Stimulated activated CD4-positive, alpha-beta T cell treated with anti-CD3 and anti-CD28 coated beads, Interleukin-4, amount 100 ng/mL, for 4 hours (primary cell): ENCODE measurements at places on chromosomes 5 and 9.

- no peak for DNase-seq
These were observed 173.8 kb downstream of the MAST4 start for GRCh38 chr5:66769839-66770617.

DNA sequence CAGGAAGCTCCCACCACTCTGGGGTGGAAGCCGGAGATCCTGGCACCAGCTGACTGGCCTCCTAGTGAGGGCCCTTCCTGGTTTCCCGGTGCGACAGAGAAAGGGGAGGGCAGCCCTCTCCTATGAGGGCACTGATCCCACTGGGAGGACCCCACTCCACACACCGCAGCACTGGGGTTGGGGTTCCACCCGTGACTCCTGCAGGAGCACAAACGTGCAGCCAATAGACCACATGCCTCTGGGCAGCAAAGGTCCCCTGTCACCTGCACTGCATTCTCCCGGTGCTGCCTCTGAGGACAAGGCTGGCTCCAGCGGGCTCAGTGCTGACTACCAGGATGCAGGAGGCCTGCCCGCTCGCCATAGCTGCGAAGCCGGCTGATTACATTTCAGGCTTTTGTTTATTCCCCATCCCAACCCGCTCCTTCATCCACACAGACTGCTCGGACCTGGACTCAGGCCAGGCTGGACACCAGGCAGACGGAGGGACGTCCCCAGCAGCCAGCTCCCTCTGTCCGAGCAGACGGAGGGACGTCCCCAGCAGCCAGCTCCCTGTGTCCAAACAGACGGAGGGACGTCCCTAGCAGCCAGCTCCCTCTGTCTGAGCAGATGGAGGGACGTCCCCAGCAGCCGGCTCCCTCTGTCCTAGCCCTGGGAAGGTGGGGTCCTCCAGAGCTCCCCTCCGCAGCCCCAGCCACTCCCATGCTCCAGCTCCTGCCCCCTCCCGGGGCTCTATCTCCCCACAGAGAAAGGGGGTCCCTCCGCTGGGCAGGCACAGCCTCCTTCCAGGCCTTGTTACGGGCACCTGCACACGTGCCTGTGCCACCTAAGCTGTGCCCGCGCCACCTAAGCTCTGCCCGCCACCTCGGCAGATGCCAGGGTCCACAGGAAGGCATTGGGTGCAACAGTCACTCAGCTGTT lies 8.8 kb upstream of the CEP72 start:
- DNase-seq = no peak

GRCh38 chr5:138573223-138573622 lies 2.0 kb downstream of the HSPA9 start:
- no peak for DNase-seq

- DNase-seq = no peak
These were observed 512.3 kb upstream of the MPDZ start for GRCh38 chr9:13791816-13792215.

- no peak for DNase-seq
These were observed 157.5 kb upstream of the SHB start for GRCh38 chr9:38226491-38226951.

DNA sequence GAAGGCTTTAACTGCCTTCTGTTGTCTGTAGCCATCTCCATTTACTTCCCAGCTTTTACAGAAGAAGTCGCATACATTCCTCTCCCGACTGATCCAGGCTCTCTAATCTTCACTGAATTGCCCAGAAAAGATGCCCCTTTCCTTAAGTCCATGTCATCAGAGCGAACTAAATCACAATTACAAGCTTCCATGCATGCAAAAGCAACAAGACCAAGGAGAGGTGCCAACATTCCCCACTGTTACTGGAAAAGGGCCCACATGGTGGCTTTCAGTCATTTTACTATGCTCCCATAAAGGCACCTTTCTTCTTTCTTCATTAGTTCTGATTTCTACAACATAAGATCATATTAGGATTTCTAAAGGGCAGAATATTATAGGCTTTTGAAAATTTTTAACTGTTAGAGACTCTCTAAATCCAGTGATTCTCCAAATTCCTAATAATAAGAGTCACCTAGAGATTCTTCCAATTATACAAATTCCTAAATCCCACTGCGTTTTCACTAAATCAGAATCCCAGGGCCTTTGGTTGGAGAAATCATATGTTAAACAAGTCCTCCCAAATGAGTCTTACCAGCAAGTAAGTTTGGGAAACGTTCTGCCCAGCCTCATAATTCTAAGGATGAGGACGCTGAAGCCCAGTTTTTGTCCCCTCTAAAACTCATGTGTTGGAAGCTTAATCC lies 17.0 kb upstream of the ZFR start:
- DNase-seq = no peak

DNA sequence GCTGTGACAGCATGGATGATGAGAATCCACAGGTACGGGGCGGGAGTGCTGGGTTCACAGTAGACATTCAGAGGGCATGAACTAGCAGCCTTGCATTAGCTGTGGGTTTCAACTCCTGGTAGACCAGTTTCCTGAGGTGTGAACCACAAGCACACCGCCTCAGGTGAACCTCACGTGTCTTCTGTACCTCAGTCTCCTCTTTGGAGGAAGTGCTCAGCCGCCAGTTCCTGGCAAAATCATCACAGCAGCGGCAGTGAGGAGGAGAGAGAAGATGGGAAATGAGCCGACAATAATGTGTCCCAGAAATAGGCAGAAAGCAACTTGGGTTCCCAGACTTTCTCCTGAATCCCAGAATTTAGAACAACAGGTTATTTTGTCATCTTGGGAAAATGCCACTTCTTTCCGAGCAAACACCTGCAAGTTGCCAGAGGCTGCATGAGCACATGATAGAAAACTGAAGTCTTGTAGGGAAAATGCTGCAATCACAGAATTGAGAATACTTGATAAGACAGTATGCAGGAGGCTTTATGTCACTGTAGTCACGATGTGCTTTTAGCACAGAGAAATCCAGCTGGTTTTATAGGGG lies 258.5 kb downstream of the AOPEP start:
- no peak for DNase-seq

DNA sequence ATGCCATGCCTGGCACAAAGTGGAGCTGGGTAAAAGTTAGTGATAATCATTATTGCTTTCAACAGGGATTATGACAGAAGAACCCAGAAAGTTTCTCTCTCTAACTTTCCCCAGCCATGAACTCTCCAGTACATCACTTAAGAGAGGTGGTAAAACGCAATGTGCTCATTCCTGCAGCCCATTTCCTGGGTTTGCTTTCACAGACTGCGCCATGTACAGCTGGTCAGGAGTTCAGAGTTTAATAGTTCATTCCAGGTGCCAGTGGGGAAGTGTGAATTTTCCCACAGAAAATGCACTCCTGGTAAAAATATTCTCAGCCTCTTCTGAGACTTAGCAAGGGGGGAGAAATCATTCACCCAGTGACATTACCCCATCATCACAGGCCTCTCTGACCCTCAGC lies 35.5 kb downstream of the ADAM19 start:
- no peak for DNase-seq

DNA sequence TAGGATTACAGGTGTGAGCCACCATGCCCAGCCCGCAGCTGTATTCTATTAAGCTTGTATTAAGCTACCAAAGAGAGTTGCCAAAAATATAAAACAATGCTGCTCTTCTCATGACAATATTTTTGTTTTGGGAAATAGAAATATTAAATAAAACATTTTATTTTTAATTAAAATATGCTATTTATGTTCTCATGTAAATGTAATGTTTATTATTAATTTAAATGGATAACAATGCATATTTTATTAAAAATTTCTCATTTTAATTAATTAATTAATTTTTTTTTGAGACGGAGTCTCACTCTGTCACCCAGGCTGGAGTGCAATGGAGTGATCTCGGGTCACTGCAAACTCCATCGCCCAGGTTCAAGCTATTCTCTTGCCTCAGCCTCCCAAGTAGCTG lies 117.5 kb downstream of the ANKRD55 start:
- DNase-seq = no peak

DNA sequence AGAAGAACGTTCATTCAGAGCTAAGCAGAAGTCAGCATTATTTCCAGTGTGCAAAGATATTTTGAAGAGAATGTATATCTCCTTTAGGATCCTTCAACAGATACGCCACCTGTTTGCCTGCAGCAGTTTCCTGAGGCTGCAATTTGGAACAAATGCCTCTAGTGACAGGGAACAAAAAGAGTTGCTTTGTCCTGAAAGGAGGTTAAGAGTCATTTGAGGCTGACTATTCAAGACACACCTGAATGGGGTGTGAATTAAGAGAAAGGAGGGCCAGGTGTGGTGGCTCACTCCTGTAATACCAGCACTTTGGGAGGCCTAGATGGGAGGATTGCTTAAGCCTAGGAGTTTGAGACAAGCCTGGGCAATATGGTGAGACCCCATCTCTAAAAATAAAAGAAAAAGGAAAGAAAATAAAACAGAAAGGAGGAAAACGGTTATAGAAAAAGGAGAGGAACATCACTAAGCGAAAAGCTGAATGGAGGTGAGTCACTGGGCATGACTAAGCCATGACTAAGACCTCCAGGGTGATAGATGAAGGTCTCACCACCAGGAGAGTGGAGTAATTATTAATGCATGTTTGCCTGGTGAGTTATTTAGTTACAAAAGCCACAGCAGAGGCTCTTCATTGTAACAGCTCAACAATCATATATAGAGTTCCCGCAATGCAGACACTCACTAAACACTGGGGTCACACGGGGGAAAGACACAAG lies 255.2 kb upstream of the TNC start:
- DNase-seq = no peak

DNA sequence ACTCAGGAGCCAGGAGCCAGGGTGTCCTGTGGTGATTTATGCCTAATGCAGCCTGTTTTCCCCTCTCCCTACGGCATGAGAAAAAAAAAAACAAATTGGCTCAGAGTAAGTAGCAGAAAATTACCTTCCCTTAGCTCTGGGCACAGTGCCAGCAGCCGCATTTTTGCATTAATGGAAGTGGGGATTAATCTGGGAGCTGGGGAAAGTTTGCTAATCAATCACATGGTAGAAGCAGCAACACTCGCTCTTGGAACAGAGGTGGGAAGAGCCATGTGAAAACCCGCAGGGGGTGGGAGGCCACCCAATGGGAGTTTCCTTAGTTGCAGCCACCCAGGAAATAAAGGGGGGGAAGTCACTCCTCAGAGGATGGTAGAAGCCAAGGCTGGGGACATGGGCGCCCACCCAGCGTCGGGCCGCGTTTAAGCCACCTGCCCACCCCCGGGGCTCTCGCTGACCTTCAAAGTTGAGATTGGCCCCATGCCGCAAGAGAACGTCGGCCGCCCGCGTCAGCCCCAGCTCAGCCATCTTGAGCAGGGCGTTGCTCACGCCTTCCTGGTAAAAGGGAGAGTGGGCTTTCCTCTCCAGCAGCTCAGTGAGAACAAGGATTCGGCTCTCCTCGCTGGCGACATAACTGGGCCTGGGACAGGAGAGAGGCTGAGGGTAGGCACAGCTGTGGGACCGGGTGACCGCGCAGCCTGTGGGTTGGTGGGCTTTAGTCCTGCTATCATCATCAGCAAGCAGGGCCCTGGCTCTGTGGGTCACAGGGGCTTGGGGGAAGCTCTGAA lies 1.7 kb downstream of the ASB6 start:
- no peak for DNase-seq

GRCh38 chr9:136222166-136222905 lies 17.4 kb upstream of the LHX3 start:
- DNase-seq = no peak

GRCh38 chr5:68345582-68345981 lies 130.0 kb downstream of the PIK3R1 start:
- no peak for DNase-seq

- DNase-seq = no peak
These were observed 143.9 kb downstream of the OR2K2 start for GRCh38 chr9:111186021-111186530.

GRCh38 chr9:115604831-115605483 lies 487.0 kb upstream of the TNC start:
- DNase-seq = no peak

- DNase-seq = no peak
These were observed 35.1 kb downstream of the TTLL11 start for GRCh38 chr9:122058051-122058450.

DNA sequence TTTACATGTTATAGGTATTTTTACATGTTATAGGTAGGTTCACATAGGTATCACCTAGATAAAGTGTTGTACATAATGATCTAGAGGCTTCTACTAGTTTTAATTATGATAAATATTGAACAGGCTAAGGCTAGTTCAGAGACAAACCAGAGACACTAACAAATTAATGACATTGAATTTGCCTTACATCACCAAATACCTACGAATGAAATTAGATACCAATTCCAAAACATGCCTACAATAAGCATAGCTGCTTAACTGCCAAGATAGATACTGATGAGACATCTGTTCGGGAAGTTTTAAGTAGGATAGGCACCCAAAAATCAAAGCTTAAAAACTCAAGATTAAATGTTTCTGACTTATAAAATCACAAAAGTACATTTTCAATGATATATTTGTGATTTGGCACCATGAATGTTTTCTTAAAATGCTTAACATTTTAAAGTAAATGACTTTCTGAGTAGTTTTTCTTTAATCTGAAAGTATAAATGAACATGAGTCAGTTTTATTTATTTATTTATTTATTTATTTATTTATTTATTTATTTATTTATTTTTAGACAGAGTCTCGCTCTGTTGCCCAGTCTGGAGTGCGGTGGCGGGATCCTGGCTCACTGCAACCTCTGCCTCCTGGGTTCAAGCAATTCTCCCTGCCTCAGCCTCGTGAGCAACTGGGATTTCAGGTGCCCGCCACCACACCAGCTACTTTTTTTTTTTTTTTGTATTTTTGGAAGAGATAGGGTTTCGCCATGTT lies 703.1 kb upstream of the ARRDC3 start:
- DNase-seq = no peak

DNA sequence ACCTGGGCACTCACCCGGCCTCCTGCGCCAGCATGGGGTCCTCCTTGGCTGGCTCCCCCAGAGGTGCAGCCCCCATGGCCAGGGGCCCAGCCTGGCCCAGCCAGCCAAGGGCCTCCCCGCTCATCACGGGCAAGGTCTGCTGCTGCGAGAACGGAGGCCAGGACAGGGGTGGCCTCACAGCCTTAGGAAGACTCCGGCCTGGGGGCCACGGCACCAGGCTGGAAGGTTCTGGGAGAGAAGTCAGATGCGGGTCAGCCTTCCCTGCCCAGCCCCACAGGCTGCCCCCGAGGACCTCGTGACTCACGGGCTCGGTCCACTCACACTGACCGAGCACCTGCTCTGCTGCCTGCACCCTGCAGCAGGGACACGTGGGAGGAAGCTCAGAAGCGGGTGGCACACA lies 4.2 kb downstream of the SOHLH1 start:
- DNase-seq = no peak

GRCh38 chr5:33370466-33370859 lies 70.3 kb upstream of the TARS1 start:
- DNase-seq = no peak

GRCh38 chr5:78467752-78468357 lies 107.4 kb downstream of the SCAMP1 start:
- no peak for DNase-seq

DNA sequence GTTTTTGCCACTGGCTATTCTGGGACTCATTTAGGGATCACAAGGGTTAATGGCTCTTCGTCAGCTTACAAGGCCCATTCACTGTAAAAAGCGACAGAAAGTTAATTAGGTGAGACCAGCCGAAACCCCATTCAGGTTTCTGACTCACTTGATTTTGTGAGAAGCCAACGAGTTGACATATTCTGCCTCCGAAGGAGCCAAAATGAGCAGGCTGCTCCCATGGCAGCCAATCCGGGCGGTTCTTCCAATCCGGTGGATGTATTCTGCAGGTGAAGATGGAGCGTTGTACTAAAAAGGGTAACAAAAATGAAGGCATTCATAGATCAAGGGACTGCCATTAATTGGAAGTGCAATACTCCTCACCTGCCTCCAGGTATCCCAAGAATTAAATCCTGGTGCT lies 39.7 kb downstream of the DDX31 start:
- no peak for DNase-seq

GRCh38 chr9:14441976-14442651 lies 128.2 kb upstream of the NFIB start:
- no peak for DNase-seq

- no peak for DNase-seq
These were observed 257.2 kb upstream of the MVB12B start for GRCh38 chr9:126069400-126069955.
